NCI-H69 (cell line): ENCODE measurements at places on chromosomes 6 and 20.

GRCh38 chr6:165562421-165563090, 100.5 kb downstream of the PDE10A start:
- no peak for DNase-seq

GRCh38 chr6:52303178-52303577, 18.6 kb upstream of the MCM3 start:
- DNase-seq, result no peak

DNA sequence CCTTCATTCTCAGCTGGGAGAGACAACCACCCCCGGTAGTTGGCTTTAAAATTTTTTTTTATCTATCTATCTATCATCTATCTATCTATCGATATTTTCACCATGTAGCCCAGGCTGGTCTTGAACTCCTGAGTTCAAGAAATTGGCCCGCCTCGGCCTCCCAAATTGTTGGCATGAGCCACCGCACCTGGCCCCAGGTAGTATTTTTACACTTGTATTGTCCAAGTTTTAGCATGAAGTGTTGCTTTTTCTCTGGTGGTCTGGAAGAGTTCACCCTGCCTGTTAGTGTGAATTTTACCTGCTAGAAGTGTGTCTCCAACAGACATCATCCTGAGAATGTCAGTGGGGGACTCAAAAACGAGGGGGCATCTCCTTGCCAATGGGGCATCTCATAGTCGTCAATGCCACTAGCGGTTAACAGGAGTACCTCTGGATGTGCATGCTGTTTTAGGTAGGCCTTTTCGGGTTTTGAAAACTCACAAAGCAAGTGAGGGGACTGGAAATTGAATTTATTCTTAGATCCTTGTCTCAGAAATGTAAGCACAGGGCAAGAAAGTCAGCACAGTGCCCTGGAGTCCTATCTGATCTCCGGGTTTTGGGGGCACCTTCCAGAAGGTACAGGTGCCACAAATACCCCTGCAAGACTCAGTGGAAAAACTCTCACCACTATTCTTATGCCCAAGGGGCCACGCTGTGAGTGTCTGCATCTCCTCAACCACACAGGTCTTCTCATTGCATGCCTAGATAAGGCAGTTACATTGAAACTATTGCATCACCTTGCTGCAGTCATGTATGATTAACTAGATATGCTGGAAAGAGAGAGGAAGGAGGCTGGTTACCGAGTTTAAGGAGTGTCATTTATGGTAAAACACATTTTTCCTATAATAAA, 37.1 kb downstream of the TNFAIP3 start:
- DNase-seq, result no peak

DNA sequence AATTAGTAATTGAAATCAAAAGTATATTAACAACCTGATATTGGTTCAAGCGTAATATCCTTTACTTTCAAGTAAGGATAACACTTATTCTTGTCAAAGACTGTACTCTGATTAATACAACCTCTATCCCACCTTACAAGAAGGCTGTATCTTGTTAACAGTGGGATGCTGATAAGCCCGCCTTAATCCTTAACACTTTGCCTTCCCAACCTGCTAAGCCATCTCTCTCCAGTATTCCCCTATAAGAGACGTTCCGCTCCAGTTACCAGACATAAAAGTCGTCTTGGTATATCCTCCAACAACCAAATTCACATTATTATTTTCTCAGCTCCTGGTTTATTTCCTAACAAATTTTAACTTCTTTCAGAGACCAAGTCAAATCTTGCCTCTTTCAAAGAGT, 2.0 kb downstream of the BTBD9 start:
- no peak for DNase-seq

DNA sequence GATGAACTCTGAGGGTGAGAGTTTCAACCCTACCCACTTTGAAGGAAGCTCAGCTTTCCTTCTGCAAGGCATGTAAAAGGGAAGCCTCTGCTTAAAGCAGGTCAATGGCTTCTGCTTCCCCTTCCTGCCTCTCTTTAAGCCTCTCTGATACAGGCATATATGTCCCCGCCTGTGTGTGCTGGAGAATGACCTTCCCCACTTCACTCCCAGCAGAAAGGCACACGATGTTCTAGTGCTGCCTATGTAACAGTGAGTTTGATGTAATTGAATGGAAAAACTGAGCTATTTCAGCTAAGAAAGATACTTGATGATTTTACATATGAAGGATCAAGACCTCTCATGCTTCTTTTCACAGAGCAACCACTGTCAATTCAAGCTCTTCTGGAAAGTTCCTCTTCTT, 632.2 kb downstream of the HACE1 start:
- peak; percentile 45 for DNase-seq

DNA sequence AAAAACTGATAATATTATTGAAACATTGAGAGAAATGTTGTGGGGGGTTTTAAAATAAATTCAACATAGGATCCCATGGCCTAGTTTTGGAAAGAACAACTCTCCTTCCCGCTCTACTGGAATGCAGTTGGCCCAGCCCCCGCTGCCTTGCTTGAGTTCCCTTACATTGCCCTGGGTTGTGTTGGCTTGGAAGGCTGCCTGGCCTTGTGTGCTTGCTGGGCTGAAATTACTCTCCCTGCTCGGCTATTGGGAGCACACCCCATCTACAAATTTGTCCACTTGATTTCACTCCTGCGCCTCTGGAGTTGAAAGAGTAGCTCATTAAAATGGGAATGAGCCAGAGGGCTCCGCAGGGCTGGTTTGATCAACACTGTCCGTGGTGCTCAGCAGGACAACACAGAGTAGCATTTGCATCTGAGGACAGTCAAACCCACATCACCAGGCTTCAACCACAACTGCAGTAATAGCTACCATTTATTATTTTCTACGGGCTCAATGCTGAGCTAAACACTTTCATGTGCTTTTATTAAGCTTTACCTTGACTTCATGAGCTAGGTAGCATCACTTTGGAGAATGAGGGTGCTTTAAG, 35.2 kb downstream of the DOK5 start:
- DNase-seq, result no peak

DNA sequence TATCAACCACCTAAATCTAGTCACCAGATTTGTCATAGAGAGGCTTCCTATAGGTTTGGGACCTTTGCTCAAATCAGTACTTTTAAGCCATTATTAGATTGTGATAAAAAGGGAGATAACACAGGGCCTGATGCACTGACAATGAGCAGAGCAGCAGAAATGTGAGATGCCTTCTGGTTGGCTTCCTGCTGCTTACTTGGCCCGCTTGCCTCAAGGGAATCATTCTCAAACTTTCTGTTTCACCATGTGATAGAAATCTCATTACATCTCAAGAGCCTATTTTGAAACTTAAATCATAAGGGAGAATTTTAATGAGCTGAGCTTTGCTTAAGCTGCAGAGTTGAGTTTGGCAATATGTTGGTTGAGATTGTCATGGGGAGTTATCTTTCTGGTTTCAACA, 606.0 kb downstream of the DHX35 start:
- DNase-seq, result no peak

- DNase-seq, result peak; percentile 57
Measured at GRCh38 chr20:15122613-15123012, 785.2 kb upstream of the FLRT3 start.

- peak; percentile 56 for DNase-seq
Measured at GRCh38 chr6:137165375-137166246, 7.8 kb downstream of the IL22RA2 start.

DNA sequence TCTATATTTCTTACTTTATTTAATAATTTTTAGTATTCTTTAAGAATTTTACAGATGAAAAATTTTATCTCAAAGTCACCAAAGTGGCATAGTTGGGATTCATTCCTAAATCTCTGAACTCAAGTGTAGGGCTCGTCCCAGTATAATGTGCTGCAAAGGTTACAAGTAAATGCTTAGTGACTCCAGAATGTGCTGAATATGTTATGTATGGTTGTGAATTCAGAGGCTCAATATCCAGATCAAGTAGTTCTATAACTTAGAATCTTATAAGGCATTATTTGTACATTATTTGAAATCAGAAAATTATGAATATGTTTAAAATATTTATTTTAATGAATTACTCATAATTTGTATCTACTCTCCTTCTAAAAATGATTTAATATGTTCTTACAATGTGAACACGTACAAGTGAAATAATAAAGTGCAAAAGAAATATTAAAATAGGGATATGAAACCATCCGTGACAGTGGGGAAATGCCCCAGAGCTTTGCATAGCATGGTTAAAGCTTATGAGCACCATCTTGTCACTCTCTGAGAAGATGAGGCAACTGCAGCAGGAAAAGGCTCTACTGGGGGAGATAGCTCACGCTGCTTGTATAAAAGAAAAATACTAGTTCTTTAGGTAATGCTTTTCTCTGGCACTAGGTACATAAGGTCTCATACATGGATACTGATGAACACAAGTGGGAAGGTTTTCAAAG, 259.0 kb downstream of the FOXC1 start:
- DNase-seq, result no peak

- DNase-seq, result peak; percentile 84
Measured at GRCh38 chr6:26329763-26330511, 35.1 kb upstream of the BTN3A2 start.

DNA sequence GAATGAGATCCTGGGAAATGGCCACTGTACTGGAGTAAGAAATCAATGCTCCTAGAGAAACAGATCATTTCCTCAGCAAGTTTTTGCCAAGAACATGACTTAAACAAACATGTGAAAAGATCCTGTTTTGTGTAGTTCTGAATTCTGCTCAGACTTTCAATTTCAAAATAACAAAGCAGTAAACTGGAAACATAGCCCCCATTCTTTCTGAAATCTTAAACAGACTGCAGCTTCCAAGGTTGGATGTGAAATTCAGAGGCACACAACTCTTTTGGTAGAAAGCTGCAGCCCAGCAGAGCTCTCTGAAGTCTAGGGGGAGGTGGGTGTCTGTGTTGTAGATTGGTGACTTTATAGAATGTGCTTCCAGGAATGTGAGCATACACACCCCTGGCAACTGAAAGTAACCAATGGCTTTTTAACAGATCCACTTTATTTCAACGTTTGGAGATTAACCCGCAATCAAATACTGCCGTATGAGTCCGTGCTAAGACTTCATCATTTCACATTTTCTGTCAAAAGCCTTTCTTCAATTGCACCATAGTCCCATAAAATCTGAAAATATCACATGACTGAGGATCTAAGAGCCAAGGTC, 86.4 kb downstream of the ATXN1 start:
- no peak for DNase-seq
